Stimulated activated CD4-positive, alpha-beta T cell treated with anti-CD3 and anti-CD28 coated beads, TNF-alpha, amount 100 ng/mL, for 4 hours (primary cell): ENCODE measurements at places on chromosomes 1 and 21.
A peak's percentile ranks its signal among the peaks of the same experiment; 100 is the strongest.

DNA sequence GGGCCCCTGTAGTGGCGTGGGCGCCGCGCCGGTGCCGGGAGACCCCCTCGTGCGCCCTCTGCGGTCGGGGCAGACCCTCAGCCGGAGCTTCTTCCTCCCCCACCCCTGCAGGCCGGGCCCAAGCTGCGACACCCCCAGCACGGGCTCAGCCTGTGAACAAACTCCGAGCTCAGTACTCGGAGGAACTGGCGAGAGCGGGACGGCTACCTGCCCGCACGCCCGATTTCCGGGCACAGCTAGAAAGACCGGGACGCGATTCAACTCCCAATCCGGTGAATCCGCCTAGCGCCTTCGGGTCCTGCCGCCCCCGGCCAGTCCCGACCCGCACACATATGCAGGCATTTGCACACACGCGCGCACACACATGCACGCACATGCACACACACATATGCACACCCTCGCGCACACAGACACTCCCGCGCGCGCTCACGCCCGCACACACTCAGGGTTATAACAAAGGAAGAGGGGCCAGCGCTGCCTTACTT is 580 bp upstream of the BLACAT1 start:
- DNase-seq = no peak

- DNase-seq = no peak
Observed at GRCh38 chr1:61104220-61104671, 21.9 kb downstream of the NFIA start.

DNA sequence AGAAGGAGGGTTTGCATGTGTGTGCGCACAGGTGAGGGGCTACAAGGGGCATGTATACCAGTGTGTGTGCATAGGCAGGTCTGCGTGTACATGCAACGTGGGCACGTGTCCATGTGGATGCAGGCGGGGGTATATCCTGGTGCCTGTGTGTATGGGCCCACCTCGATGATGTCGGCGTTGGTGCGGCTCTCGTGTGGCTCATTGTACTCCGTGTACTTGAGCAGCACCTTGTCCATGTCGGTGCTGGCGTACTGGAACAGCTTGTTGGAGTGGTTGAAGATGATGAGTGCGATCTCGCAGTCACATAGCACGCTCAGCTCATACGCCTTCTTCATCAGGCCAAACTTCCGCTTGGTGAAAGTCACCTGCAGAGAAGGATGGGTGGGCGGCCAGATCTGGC is 18.3 kb downstream of the MEF2D start:
- DNase-seq = no peak

GRCh38 chr1:45152126-45152525 is 54.3 kb downstream of the ZSWIM5 start:
- no peak for DNase-seq

DNA sequence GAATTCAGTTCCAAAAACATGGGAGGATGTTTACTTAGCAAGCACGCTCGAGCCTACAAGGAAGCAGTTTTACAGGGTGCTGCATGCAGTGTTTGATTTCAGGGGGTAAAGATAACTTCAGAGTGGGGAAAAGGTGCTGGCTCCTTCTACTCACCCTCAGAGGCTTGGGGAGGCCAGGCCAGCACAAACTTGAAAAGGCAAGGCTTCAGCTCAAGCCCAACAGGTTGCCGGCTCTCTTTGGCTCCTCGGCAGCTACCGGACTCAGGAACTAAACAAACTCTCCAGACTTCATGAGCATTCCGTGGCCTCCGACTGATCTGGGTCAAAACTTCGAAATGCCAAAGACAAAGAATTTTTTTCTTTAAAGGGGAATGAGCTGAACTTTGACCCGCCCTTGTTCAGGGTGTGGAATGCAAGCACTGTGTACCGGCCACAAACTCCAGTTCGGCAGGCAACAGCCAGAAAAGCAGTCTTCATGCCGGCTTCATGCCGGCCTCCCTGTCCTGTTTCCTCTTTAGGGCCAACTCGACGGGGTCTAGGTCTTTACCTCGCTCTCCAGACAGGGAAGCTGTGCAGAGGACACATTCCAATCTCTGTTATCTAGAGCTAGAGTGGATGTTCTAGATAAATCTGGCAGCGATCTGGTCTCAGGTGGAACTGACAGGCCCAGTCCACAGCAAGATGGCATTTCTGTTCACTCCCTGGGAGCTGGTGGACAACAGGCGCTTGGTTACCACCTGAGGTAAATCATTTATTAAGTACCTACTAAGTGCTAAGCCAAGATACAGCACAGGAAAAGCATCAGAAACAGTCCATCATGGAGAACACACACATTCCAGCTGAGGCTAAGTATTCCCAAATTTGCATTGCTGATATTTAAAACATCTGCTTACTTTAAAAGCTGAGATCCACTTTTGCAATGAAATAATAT is 75.0 kb downstream of the CD46 start:
- DNase-seq = no peak

- no peak for DNase-seq
Observed at GRCh38 chr1:223780318-223780717, 65.4 kb downstream of the TP53BP2 start.

GRCh38 chr1:53370369-53370961 is 42.6 kb upstream of the LRP8 start:
- no peak for DNase-seq

- no peak for DNase-seq
Observed at GRCh38 chr1:14435368-14436023, 163.0 kb upstream of the KAZN start.

DNA sequence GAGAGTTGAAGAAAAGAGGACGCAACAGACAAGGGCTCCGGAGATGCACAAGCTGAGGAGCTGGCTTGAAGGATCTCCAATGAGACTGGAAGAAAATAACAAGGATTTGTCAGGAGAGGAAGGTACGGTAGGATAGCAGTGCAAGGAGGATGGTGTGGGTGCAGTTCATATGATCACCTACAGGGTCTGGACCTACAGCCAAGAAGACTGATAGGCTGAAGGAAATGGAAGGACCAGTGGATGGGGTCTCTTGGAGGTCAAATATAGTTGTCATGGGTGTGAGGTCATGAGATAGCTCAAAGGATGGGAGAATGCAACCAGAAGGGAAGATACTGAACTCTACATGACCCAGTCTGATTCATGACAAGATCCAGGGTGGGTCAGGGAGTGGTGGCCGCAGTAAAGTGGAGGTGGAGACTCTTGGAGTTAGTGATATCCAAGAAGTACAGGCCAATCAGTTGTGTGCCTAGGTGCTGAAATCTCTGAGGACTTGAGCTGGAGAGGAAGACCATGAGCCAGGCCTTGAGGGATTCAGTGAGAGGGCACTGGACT is 15.3 kb upstream of the KANK4 start:
- no peak for DNase-seq

- no peak for DNase-seq
Observed at GRCh38 chr1:27290581-27290980, 31.4 kb upstream of the TMEM222 start.

DNA sequence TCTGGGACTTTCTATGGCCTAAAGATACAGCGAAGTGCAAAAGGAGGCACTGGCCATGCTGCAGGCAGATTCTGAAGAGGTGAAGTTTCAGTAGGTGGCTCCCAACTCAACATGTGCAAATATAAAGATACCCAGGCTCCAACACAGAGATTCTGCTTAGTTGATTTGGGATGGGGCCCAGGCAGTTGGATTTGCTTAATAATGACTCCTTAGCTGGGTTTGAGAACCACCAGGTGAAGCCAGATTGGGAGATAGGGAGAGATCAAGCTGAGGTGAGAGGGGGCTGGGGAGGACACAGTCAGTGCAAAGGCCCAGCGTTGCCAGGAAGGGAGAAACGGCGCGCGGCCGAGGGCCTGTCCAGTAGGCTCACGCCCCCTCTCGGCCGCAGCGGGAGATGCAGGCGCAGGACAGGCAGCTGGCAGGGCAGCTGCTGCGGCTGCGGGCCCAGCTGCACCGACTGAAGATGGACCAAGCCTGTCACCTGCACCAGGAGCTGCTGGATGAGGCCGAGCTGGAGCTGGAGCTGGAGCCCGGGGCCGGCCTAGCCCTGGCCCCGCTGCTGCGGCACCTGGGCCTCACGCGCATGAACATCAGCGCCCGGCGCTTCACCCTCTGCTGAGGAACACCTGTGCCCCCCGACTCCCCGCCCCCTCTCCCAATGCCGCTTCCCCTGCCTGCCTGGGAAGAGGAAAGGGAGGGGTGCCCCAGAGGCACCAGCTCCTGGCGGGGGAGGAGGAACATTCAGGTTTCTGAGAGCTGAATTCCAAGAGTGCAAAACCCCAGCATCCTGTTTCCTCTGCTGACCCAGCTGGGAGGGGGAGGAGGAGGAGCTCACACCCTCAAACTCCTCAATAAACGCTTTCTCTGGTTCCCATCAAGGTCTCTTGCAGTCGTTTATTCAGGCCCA is 1.2 kb downstream of the FAM167B start:
- DNase-seq = peak; percentile 65
